ENCODE measurements at places on chromosomes 16 and 17.

DNA sequence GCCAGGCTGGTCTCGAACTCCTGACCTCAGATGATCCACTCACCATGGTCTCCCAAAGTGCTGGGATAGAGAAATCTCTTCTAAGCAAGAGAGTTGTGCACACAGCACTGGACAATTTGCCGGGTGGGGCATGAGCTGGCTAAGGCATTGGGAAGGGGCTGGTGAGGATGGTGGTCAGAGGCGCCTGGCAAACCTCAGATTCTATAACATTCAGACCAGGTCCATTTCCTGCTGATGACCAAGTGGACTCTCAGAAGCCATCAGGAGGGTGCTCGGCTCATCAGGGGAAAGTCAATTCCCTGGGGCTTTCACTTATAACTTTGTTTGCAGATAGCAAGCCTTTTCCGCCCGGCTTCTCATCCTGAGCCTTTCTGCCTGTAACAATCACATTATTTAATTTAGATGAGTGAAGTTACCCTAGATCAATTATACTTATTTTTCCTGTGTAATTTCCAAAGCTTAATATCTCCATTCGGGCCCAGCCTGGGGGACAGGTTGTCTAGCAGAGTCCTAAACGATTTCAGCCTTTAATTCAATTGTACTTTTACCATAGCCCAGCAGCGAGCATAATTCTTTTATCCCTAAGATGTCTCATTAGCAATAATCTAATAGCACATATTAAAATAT, 15.0 kb upstream of the SLC6A2 start:
- no peak for DNase-seq

- DNase-seq = no peak
Measured at GRCh38 chr16:90040152-90041023, 21.1 kb upstream of the DBNDD1 start.

GRCh38 chr17:5135726-5136579, 20.1 kb downstream of the USP6 start:
- no peak for DNase-seq

GRCh38 chr17:19024101-19025078, 19.8 kb upstream of the FAM83G start:
- no peak for DNase-seq

DNA sequence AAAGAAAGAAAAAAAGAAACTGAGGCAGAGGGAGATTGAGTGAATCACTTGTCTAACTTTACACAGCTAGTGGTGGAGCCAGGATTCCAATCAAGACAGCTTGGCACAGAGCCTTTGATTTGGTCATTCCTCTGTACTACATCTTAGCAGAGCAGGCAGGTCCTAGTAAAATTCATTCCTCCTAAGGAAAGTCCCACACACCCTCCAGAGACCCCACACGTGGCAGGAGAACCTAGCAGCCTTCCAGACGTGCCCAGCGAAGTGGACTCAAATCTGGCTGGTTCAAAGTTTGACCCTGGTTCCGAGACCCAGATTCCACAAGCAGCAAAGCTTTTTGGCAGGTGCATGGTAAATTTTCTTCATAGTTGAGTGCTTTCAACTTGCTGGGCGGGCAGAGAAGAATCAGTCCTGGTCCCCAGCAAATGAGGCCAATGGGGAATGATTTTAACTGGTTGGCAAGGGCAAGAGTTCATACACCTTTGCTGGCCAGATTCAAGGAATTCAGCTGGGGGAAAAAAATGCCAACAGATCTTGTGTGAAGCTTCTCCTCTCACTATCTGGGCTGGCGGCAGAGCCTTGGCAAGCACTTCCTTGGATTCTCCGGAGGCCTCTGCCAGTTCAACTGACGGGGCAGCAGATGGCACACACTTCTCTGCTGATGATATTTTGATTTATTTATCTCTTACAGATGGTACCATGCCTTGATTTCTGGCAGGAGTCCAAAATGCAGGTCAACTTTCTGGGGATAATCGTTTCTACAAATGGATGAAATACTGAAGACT, 82.4 kb downstream of the GSG1L start:
- DNase-seq = no peak
